Activated naive CD4-positive, alpha-beta T cell (primary cell): ENCODE measurements at places on chromosomes 5 and 9.

DNA sequence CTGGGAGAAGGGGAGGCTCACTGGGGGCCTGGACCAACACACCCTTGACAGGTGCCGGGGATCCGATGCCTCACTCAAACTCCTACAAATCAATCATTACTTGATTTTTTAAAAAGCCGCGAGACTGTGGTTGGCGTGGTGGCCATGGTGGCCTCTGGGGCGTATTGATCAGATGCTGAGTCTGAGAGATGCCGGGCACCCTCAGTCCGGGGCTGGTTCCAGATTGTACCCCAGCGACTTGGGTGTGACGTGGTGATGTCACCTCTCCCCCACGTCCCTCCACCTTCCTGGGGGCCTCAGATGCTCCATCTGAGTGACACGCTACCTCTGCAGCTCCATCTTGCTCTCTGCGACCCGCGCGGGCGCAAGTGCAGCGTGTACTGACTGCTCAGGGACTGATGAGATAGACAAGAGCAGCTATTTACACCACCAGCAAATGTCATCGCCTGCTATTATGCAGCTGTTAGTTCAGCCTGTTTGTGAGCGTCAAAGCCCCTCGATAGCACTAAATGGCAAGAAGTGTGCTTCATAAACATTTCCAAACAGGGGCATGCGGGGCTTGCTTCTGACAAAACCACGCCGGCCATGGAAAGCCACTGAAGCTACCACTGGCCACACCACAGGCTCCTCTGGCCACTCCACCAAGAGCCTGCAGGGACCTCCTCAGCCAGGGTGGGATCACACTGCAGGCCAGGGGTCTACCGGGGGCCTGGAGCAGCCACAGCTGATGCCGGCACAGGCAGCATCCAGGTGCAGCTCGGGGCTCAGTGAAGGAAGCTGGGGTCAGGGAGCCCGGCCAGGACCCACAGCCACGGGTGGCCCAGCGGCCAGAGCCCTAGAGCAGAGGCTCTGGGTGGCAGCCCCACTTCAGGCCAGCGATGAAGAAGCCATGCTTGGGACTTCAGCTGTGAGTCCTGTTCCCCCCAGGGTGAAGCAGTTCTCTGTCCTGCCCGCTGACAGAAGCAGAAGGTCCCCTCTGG, 50.1 kb downstream of the SLC6A3 start:
- no peak for DNase-seq

GRCh38 chr5:54093081-54093492, 217.3 kb downstream of the ARL15 start:
- no peak for DNase-seq

GRCh38 chr5:54869691-54870090, 115.7 kb downstream of the ESM1 start:
- DNase-seq: no peak

DNA sequence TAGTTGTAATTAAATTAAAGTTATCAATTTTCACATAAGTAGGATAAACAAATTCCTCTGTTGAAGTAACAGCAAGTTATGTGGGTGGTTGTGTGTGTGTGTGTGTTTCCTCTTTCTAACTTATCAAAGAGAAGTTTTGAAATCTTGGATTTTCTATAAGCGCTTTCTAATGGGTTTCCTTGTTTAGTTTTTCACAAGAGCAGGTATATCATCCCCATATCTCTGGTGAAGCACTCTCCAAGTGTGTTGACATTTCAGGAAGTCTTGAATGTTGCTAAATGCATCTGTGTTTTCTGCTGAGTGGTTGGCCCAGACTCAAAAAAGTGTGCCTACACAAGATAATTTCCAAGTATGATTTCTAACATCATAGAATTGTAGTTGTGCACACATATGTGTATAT, 43.3 kb downstream of the PRDM6 start:
- DNase-seq: no peak

GRCh38 chr5:124972703-124973102, 226.3 kb upstream of the ZNF608 start:
- DNase-seq: no peak
